ENCODE measurements at places on chromosomes 1 and 21.

- DNase-seq, result no peak
These were observed 108.9 kb downstream of the NOS1AP start for GRCh38 chr1:162178432-162178831.

DNA sequence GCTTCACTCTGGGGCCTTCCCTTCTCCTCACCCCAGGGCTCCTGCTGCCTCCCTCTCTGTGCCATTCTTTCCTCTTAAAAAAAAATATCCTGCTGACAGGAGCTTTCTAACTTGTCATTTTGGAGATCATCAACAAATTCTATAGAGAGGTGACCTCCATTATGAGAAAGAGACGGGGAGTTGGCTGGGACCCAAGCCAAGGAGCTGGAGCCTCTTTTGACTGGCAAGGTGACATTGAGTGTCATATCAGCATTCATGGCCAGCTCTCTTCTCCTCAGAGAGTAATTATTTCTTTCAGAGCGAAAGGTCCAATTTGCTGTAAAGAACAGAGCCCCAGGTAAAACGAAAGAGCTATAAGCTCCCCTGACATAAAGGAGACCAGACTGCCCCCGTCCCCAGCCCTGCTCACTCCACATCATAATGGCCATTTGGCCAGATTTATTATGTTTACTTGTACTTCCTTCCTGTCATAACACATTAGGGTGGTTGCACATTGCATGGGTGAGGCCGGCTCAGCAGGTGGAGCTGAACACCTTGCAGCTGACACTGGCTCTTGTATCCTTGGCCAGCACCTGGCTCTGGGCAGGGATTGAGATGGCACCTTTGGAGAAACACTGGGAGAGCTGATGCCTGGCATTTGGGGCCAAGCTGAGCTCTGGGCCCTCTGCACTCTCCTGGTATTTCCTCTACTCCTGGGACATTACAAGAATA lies 404.0 kb upstream of the VAMP3 start:
- no peak for DNase-seq

- no peak for DNase-seq
These were observed 101.7 kb downstream of the NEK7 start for GRCh38 chr1:198258491-198258890.

DNA sequence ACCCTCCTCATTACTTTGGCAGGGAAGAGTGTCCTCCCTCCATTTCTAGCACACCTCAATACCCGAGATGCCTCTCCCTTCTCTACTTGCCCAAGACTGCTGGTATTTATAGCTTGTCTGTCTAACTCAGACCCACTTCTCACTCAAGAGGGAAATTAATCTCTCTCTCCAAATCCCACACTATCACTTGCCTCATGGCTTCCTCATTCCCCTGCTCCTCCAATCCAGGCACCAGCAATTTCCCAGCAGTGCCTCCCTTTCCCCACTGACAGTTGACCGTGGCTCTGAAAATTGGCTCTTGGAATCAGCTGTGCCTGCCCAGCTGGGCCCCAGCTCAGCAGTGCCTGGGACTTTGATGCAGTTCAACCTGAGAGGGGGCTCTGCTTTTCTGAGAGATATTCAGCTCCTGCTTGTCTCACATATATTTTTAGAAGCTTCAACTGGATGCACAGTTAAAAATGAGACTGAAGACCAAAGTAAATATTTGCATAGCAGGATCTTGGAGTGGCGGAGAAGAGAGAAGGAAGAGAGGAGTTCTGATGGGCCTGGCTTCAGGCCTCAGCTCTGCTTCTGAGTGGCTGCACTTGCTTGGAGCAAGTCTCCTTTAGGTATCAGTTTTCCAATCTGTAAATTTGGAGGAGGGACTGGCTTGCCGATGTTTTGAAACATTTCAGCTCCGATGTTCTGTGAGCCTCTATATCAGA lies 81.1 kb upstream of the SPATA6 start:
- no peak for DNase-seq

DNA sequence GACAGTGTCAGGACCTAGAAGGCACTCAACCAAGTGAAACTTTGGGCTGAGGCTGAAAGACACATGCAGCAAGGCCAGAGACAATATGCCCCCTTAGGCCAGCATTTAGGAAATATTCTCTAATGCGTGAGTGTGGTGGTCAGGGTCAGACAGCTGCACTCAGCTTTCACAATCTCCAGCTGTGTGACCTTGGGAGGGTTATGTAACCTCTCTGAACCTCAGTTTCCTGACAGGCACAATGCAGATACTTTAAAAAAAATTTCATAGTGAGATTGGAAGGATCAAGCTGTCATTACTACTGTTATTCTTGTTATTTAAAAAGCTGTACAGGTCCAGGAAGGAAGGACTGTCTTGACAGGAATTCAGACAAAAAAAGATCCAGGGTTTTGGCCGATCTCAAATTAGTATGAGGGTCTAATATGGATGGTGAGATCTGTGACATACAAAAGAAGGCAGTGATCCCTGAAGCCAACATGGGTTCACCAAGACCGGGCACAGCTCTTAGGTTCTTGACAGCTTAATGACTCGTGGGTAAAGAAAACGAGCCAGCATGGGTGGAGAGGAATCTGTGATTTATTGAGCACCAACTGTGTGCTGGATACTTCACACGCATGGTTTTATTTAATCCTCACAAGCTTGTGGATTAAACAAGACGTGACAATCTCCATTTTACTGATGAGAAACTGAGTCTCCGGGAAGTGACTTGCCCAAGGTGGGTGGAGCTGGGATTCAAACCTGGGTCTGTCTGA lies 54.6 kb upstream of the POU3F1 start:
- no peak for DNase-seq

GRCh38 chr1:59332983-59333382 lies 36.1 kb downstream of the FGGY start:
- DNase-seq, result no peak

DNA sequence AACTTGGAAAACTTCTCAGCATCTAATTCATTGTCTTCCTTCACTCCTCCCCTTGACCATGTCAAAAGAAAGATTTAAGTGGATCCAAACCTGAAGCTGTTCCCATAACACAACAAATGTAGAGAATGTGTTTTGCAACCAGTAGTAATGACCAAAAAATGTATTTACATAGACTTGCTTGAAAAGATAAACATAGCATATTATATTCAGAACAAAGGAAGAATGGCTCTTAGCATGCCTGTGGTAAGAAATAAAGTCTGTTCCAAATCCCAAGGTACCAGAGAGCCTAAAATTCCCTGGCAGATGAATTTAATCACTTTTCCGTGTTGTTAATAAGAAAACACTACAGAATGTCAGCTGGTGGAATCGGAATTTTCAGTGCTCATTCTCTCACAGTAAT lies 36.8 kb downstream of the FMO3 start:
- DNase-seq, result peak; percentile 31

DNA sequence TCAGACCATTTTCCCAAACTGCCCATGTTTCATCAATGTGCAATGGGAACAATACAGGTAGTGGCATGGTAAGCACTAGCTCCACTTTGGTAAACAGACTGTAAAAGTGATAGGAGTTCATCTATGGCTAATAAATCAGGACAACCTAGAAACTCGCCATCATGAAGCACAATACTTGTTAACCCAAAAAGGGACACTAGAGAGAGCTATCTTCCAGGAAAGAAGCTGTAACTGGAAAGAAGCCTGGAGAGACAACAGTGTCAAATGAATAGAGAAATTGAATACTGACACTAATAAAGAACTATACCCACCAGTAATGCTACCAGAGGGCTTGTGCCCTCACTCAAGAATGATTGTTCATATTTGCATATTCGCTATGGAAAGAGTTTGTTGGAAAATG lies 164.7 kb upstream of the RGS18 start:
- DNase-seq, result no peak

GRCh38 chr1:20601129-20601825 lies 12.4 kb downstream of the CDA start:
- DNase-seq, result no peak

Data from right lung (tissue), 10 donors.